ENCODE measurements at places on chromosomes 6 and 20. TPM values are rescaled to one million over a fixed set of nuclear protein-coding genes. Genes with fewer than 3 reads are reported as not detected.

Gene TBX18
- not detected for total RNA-seq

Gene NNAT
- total RNA-seq, result not detected

DNA sequence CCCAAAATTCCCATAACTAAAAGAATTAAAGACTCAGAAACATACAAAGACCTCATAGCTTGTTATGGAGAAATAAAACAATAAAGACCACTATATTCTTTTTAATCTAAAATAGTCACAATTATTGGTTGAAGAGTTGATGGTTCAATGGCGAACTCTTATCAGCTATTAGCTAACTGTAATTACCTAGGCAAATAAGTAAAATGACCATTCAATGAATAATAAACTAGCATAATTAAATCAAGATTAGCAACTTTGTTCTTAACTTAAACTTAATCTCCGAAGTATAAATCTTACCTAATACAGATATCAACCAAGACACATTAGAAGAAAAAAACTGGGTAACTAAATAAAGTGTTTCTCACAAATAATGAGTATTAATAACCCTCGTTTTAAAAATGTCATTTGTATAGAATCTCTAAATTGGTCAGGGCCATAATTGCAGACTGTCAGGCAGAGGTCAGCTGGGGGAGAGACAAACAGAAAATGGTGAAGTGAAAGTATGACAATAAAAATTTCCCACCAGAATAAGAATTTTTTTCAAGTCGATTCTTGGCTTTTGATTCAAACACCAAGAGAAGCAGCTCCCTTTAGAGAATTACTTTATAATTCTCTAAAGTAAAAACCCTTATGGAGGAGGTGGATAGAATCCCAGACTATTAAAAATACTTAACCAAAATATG is 1.7 kb downstream of the FKBP5 start:
- H3K27ac ChIP-seq, result peak overlapping the region; percentile 88
- peak overlapping the region; percentile 87 for H3K4me3 ChIP-seq
- H3K27me3 ChIP-seq, result no peaks in the 10 kb centered on the region
- H3K36me3 ChIP-seq, result peaks cover 15% of the 10 kb centered on the region
- DNase-seq, result no peak

- H3K36me3 ChIP-seq, result no peaks in the 10 kb centered on the region
- H3K4me3 ChIP-seq, result no peak overlapping the region
- peaks cover 11% of the 10 kb centered on the region for H3K27me3 ChIP-seq
- no peak for DNase-seq
Measured at GRCh38 chr6:98980819-98981218, 33.1 kb upstream of the FBXL4 start.

DNA sequence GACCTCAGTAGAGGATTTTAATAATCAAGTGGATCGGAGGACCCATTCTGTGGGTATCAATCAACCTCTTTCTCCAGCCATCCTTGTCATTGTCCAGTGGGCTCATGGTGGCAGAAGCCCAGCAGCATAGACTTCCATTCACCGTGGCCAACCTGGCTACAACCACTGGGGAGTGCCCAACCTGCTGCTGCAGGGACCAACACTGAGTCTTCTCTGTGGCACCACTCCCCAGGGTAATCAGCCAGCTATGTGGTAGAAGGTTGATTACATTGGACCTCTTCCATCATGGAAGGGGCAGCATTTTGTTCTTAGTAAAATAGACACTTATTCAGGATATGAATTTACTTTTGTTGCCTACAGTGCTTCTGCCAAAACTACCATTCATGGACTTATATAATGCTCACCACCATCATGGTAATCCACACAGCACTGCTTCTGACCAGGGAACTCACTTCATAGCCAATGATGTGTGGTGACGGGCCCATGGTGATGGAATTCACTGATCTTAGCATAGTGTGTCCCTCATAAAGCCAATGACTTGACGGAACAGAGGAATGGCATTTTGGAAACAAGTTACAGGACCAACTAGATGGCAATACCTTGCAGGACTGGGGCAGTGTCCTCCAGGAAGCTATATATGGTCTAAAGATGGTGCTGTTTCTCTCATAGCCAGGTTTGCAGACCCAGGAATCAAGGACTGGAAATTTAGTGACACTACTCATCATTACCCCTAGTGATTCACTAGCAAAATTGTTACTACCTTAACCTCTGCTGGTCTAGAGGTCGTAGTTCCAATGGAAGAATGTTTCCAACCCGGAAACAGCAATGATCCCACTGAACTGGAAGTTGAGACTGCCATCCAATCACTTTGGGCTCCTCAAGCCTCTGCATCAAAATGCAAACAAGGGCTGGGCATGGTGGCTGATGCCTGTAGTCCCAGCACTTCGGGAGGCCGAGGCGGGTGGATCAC is 7.6 kb downstream of the CD24 start:
- H3K36me3 ChIP-seq, result no peaks in the 10 kb centered on the region
- H3K4me1 ChIP-seq, result no peaks in the 10 kb centered on the region
- H3K27ac ChIP-seq, result no peak overlapping the region
- DNase-seq, result no peak
- peaks cover 26% of the 10 kb centered on the region for H3K27me3 ChIP-seq
- no peak overlapping the region for H3K4me3 ChIP-seq

GRCh38 chr6:24431045-24431451 is 28.3 kb downstream of the MRS2 start:
- no peak overlapping the region for H3K4me3 ChIP-seq
- no peak overlapping the region for H3K27ac ChIP-seq
- no peaks in the 10 kb centered on the region for H3K4me1 ChIP-seq
- DNase-seq, result peak; percentile 39
- peaks cover 6% of the 10 kb centered on the region for H3K36me3 ChIP-seq
- no peaks in the 10 kb centered on the region for H3K27me3 ChIP-seq

DNA sequence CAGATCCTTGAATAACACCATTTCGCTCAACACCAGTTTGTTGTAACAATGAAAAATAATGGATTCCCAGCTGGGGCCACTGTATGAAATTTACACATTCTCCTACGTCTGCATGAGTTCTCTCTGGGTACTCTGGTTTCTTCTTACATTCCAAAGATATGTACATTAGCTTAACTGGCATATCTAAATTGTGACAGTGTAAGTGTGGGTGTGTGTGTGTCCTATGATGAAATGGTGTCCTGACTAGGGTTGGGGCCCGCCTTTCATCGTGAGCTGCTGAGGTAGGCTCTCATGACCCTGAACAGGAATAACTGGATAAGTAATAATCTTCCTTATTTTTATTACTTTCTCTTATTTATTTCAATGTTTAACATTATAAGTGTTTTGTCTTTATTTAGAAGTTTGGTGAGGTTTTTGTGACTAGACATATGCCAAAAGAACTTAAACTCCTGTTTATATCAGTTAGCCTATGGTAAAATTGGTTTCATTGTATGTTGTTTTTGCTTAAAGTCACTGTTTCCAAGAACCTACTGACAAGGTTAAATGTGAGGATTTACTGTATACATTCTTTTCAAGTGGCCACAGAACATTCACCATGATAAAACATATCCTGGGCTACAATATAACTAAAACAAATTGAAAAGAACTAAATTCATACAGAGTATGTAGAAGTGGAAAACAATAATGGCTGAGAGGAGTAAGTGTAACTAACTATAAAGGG is 42.4 kb downstream of the RBL1 start:
- peaks cover 5% of the 10 kb centered on the region for H3K4me1 ChIP-seq
- peaks cover 69% of the 10 kb centered on the region for H3K36me3 ChIP-seq
- DNase-seq, result no peak
- no peaks in the 10 kb centered on the region for H3K27me3 ChIP-seq
- peak overlapping the region; percentile 51 for H3K27ac ChIP-seq
- H3K4me3 ChIP-seq, result no peak overlapping the region

DNA sequence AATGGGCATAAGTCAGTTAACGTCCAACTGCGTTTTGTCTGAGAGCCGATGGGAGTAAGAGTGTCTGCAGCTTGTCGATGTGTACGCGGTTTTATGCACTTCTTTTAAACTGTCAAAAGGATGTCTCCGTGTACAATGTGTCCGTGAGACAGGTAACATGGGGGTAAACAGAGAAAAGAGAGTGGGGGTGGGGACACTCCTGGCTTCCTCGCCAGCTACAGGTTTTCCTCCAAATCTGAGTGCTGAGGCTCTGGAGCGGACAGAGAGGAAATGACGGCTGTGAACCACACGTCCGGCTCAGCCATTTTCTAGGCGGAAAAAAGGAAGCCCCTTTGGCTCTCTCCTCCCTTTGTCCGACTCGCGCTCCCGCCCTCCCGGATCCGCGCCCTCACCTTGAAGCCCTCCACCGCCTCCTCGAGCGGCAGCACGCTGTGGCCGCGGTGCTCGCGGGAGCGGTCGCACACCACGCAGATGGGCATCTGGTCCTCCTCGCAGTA is 916 bp downstream of the TRIM27 start:
- DNase-seq, result peak; percentile 65
- no peaks in the 10 kb centered on the region for H3K27me3 ChIP-seq
- peak overlapping the region; percentile 87 for H3K4me3 ChIP-seq
- H3K27ac ChIP-seq, result peak overlapping the region; percentile 95

Measured in activated CD8-positive, alpha-beta T cell treated with anti-CD3 and anti-CD28 coated beads, Interleukin-2, amount 10 ng/mL, durations not matched to agents 7 days and 5 days (primary cell).